ENCODE measurements at places on chromosomes 1 and 21. TPM values are rescaled to one million over a fixed set of nuclear protein-coding genes. Genes with fewer than 3 reads are reported as not detected.

CRB1 gene
- total RNA-seq = 0.46 TPM

JMJD4 gene
- 15.1 TPM for total RNA-seq

ETV3L gene
- total RNA-seq = not detected

- no peaks in the 10 kb centered on the region for H3K27me3 ChIP-seq
- DNase-seq = no peak
- H3K4me1 ChIP-seq = peaks cover 25% of the 10 kb centered on the region
These were observed 101.9 kb downstream of the ZNF644 start for GRCh38 chr1:90919900-90920299.

- H3K4me1 ChIP-seq = no peaks in the 10 kb centered on the region
- H3K27ac ChIP-seq = no peak overlapping the region
- no peaks in the 10 kb centered on the region for H3K36me3 ChIP-seq
- no peaks in the 10 kb centered on the region for H3K27me3 ChIP-seq
- H3K4me3 ChIP-seq = no peak overlapping the region
These were observed 9.1 kb upstream of the EFHD2 start for GRCh38 chr1:15400627-15401026.

DNA sequence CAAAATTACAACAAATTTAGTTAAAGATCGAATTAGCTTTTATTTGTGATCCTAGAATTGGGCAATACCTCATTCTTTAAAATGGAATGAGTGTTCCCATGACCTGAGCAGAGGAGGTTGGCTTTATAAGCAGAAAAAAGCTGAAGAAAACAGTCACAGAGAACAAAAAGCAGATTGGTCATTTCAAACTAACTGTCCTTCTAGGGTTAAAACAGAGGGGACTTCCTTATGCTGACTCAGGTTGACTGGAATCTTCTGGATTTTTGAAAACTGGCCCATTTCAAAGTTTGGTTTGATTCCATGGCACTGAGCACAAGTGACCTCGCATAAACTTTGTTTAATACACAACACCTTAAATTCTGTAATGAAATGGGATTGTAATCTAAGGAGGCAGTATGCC, 17.6 kb downstream of the NFASC start:
- no peaks in the 10 kb centered on the region for H3K36me3 ChIP-seq
- no peaks in the 10 kb centered on the region for H3K4me1 ChIP-seq
- no peak overlapping the region for H3K4me3 ChIP-seq
- no peak for DNase-seq

DNA sequence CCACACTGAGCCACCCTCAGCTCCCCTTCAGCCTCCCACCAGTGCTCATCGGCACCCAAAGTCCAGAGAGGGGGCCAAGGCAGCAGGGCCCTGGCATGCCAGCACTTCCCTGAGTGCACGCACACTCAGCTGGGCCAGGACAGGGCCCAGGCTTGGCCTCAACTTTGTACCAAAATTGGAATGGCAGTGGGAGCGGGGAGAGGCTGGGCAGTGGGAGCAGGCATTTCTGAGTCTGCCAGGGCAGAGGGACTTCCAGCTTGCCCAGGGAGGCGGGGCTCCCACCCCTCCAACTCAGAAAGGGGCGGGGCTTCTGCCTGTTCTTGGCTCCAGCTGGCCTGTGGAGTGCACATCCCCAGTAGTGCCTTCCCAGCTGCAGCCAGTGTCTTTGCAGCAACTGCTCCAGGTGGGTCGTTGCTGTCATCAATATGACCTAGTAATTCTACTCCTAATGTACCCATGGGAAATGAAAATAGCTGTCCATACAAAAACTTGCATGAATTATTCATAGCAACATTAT, 10.3 kb upstream of the SNX7 start:
- DNase-seq = no peak
- no peaks in the 10 kb centered on the region for H3K4me1 ChIP-seq
- no peak overlapping the region for H3K4me3 ChIP-seq

GRCh38 chr1:180167721-180168467, 13.2 kb downstream of the QSOX1 start:
- peaks cover 56% of the 10 kb centered on the region for H3K4me1 ChIP-seq
- peaks cover 21% of the 10 kb centered on the region for H3K36me3 ChIP-seq
- no peak overlapping the region for H3K4me3 ChIP-seq
- peak overlapping the region; percentile 67 for H3K27ac ChIP-seq
- no peaks in the 10 kb centered on the region for H3K27me3 ChIP-seq
- peak; percentile 92 for DNase-seq

All from upper lobe of right lung (tissue), 1 donor.